OCI-M1 (cell line): ENCODE measurements at places on chromosomes 12 and 14.

DNA sequence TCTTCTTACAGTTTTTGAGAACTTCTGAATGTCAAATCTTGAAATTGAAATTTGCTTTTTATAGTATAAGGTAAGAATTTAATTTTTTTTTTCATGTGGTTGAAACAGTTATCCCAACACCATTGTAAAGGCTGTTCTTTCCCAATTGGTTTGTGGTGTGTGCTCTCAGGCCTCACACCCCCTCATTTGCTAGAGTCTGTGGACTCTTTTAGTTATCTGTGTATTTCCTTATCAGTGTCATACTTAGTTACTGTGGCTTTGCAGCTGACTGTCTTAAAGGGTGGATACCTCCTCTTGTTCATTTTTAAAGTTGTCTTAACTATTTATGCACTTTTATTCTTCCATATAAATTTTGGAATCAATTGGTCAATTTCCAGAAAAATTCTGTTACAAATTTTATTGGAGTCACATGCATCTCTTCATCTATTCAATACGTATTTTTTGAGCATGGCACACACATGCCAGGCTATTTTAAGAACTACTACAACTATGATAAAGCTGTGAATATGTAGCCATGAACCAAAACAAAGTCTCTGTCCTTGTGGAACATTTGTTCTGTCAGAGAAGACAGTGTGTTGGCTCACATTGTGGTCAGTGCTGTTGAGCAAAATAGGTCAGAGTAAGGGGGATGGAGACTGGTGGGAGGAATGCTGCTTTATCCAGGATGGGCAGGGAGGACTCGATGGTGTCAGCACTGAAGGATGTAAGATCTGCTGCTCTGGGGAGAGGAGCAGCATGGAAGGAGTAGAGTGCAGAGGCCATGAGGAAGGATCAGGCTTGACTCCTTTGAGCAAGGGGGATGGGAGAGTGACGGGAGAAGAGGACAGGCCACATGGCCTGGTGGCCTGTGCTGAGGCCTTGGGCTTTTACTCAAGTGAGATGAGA, 24.1 kb downstream of the FGF23 start:
- peak; percentile 38 for DNase-seq

- DNase-seq = no peak
These were observed 8.6 kb upstream of the NEMF start for GRCh38 chr14:49860988-49861698.

- DNase-seq = no peak
These were observed 385.3 kb upstream of the ATXN7L3B start for GRCh38 chr12:74152370-74152769.

GRCh38 chr12:92288561-92288960, 142.9 kb upstream of the BTG1 start:
- DNase-seq = no peak

GRCh38 chr14:59301354-59301753, 112.9 kb downstream of the DAAM1 start:
- DNase-seq = peak; percentile 3

- no peak for DNase-seq
These were observed 70.9 kb upstream of the PIWIL1 start for GRCh38 chr12:130266751-130267150.

DNA sequence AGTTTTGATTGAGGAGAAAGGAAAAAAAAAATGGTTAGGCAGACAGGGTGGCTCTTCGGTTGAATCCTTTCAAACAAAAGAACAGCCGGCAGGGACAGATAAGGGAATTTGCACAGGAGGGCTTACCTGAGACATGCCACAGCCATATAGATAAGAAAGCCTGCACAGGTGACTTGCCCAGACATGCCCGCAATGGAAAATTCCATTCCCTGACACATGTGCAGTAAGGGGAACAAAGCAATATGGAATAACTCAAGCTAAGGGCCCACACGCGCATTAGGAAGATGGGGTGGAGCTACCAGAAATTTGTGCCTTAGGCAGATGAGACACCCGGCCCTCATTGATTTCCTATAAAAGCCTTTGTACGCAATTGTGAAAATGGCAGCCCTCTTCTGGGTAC, 86.7 kb downstream of the TMEM260 start:
- DNase-seq = no peak

GRCh38 chr12:64757771-64758170, 1.4 kb downstream of the GNS start:
- DNase-seq = no peak

GRCh38 chr14:28831126-28831525, 64.5 kb downstream of the FOXG1 start:
- peak; percentile 58 for DNase-seq

DNA sequence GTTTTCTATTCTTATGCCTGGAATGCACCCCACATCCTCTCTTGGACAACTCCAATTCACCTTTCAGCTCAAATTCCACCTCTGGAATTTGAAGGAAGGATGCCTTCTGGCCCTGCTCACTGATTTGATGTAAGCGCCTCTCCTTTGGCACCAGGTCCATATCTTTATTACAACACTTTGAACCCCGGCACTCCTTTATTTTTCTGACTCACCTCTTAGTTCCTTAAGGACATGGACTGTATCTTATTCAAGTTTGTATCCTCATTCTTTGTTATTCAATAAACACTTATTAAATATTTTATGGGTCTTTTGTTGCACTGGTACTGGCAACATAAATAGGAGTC, 3.1 kb downstream of the GALC start:
- DNase-seq = no peak

GRCh38 chr12:26848156-26848825, 15.3 kb upstream of the ITPR2 start:
- DNase-seq = no peak

- DNase-seq = no peak
These were observed 49.9 kb upstream of the FBXO21 start for GRCh38 chr12:117240081-117240755.

GRCh38 chr12:18224745-18225144, 36.6 kb upstream of the PIK3C2G start:
- peak; percentile 79 for DNase-seq

DNA sequence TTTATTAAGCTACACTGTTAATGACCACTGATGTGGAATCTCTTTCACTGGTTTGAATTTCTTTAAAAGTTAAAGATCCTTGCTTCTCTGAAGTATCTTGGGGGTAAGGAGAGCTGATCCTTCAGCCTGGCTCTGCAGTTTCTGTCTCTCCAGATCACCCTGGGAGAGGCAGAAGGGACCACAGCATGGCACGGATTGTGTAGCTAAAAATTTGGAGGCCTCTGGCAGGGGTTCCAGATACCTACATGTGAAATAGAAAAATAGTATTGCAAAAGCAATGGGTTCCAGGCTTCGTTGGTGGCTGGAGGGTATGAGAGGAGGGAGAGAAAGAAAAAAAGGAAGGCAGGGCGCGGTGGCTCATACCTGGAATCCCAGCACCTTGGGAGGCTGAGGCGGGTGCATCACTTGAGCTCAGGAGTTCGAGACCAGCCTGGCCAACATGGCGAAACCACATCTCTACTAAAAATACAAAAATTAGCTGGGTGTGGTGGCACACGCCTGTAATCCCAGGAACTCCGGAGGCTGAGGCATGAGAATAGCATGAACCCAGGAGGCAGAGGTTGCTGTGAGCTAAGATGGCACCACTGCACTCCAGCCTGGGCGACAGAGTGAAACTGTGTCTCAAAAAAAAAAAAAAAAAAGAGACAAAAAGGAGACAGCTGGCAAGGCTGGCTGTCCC, 3.4 kb downstream of the CHST11 start:
- DNase-seq = no peak

DNA sequence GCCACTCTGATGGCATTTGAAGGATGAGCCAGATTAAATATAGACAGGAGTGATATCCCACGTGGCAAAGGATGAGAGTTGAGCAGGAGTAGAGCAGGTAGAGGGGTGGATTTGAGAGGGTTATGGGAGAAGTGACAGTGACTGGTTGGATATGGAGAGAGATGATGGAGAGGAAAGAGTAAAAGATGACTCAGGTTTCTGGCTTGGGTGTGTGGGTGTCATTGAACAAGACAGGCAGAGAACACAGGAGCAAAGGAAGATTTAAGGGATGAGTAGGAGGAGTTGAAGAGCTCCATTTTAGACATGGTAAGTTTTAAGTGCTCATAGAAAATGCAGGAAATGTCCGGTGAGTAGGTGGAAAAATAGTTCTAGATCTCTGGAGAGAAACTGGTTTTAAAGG, 136.9 kb downstream of the EGLN3 start:
- no peak for DNase-seq

DNA sequence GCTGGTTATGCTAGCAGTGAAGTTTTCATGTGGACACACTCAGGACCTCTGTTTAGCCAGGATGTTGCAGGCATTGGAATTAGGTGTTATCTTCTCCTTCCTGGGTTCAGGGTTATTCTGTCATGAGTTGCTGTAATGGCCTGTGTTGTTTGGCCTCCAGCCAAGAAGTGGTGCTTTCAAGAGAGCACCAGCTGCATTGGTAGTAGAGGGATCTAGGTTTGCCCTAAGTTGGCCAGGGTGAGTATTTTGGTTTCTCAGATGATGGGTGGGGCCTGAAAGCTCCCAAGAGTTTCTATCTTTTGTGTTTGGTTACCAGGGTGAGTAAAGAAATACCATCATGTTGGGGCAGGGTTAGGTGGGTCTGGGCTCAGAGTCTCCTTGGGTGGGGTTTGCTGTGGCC, 2.7 kb upstream of the GZMH start:
- no peak for DNase-seq

GRCh38 chr12:99418379-99418778, 229.2 kb upstream of the GARIN6 start:
- no peak for DNase-seq

DNA sequence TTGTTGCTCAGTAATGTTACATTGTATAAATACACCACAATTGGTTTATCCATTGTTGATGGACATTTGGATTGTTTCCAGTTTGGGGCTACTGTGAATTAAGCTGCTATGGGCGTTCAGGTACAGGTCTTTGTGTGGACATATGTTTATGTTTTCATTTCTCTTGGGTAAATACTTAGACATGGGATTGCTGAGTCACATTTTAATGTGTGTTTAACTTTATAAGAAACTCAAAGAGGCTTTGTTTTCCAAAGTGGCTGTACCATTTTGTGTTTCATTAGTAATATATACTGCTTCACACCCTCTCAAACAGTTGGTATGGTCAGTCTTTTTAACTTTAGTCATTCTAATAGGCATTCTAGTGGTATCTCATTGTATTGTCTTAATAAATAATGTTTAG, 225.0 kb downstream of the SPTSSA start:
- no peak for DNase-seq

DNA sequence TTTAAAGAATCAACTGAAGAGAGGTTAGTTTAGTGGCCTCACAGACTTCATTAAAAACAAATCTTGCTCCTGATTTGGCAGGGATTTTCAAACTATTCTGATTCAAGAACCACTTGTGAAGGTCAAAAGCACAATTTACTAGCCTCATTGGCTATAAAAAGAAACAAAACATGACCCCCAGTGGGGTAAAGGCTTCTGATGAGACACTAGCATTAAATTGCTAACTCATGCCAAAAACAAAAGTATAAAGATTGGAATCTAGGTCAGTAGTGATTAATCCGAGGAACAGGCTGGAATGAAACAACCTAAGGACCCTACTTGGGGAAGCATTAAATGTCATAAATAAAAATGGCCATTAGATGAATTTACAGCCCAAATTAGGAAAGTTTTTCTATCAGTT, 312.3 kb downstream of the PAWR start:
- DNase-seq = no peak

- DNase-seq = peak; percentile 66
These were observed 24.7 kb upstream of the MYBPC1 start for GRCh38 chr12:101570047-101570446.

DNA sequence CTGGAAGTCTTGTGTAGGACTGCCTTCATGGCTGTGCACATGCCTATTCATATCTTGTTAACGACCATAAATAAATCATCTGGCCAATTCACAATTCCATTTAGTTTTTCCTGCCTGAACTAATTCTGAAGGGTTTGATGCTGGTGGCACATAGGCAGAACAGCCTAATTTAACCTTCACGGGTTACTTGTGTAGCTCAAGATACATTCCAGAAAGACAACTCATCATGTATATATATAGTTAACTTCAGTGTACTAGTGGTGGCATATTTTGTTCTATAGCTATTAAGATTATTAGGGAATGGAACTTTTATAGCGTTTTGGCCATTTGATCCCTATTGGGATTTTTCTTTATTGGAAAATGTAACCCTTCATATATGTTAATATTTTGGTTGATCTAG, 31.4 kb downstream of the CFAP54 start:
- no peak for DNase-seq

DNA sequence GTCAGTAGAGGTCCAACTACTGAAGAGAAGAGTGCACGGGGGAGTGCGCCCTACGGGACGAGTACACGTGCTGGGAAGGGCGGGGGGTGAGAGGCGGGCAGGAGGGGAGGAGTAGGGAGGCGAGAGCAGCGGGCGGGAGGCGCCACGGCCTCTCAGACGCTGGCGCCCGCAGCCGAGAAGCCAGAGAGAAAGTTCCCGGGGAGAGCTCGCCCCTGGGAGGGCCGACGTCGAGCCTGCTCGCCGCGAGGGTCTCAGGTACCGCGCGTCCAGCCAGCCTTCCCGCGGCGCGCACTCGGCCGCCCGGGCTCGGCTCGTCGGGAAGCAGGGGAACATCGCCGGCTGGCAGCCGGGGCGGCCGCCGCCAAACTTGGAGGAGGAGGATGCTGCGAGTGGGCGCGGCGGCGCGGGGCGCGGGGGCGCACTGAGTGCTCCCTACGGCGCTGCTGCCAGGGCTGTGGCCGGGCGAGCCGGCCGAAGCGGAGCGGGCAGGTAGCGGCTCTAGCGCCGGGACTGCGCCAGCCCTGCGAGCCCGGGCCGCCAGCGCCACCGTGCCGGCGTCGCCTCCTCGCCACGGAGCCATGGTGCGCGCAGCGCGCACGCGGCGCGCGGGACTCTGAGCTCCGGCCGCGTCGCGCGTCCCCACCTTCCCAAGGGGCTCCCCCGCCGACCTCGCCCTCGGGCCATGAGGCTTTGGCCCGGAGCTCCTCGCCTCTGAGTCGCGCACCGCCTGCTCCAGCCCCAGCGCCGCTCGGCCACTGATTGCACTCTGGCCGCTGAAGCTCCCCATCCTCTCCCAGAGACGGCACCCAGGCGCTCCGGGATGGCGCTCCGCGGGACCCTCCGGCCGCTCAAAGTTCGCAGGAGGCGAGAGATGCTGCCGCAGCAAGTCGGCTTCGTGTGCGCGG, at the start of gene SLC24A4:
TSS of gene SLC24A4 (plus strand) at position 155 of the 905 bp plus-strand sequence. CDS start at position 821, 666 bp downstream.
- DNase-seq = no peak

- DNase-seq = no peak
These were observed 351.6 kb downstream of the SEC23A start for GRCh38 chr14:38751459-38751858.

- DNase-seq = no peak
These were observed 3.0 kb downstream of the PAWR start for GRCh38 chr12:79687711-79688260.

- no peak for DNase-seq
These were observed 56.4 kb downstream of the RPAP3 start for GRCh38 chr12:47649381-47649780.

- DNase-seq = no peak
These were observed 164.2 kb downstream of the NDUFA12 start for GRCh38 chr12:94839347-94839746.

DNA sequence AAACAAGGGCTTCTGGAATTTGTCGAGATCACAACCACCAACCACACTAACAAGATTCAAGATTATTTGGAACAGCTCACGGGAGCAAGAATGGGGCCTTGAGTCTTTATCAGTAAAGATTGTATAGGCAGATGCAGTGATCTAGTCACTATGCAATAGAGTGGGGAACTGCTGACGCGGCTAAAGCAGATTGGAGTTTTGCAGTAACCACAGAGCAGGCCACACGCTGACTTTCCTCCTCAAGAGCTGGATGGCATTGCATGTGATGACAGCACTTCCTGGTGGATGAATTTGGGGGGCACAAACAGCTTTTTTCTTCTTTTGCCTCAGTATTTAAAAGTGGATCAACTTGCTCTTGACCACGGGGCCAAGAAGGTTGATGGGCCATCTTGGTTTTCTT, 46.0 kb downstream of the KCNK13 start:
- peak; percentile 12 for DNase-seq
